CMK (cell line): ENCODE measurements at places on chromosomes 3 and 15.

GRCh38 chr3:184491867-184492615 is 69.5 kb upstream of the EPHB3 start:
- peak; percentile 54 for DNase-seq

- DNase-seq: no peak
These were observed 29.8 kb downstream of the IRAK2 start for GRCh38 chr3:10194328-10195071.

DNA sequence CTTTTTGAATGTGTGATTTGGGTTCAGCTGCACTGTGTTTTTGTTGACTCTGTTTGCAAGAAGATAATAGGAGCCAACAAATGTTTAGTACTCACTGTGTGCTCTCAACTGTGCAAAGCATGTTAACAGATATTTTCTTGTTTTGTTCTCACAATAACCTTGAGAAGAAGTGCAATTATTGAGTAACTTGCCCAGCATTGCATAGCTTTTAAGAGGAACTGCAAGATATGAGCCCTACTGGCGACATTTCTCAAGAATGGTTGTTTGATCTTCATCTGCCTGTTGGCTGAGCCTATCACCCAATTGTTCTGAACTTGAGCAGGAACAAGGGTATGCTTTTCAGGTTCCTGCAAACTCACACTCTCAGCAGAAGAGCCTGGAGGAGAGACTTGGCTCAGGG is 43.4 kb upstream of the AGBL1 start:
- no peak for DNase-seq

DNA sequence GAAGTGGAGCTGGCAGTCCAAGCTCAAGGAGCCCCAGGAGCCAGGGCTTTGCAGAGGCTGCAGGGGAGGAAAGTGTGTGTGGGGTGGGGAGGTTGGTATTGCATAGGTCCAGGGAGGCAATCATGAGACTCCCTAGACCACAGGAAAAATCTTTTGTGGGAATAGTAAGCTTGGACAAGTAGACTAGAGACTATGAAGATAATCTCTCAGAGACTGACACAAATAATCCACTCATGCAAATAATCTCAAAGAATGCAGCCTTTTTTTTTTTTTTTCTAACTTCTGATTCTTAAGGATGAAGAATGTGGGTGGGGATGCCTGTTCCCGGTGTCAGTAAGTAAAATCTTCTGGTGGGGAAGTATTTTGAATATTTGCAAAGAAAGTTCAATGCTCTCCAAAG is 113.7 kb downstream of the GREM1 start:
- no peak for DNase-seq

DNA sequence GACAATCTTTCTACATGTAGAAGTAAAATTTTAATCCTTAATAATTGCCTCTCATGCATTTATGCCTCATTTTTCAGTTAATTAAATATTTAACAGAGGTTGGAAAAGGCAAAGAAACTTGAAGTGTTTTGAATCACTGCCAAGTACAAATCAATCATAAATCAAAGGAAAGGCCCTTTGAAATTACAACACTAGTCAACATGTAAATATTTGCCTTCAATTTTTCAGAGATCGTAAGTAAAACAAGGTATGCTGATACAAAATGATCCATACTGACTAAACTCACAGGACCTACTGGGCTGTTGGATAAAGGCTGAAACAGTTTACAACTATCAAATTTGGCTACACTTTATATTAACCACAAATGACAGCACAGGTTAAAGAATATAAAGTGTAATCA is 33.9 kb downstream of the ZBBX start:
- no peak for DNase-seq

- no peak for DNase-seq
These were observed 47.1 kb downstream of the GOLIM4 start for GRCh38 chr3:168048414-168049330.

DNA sequence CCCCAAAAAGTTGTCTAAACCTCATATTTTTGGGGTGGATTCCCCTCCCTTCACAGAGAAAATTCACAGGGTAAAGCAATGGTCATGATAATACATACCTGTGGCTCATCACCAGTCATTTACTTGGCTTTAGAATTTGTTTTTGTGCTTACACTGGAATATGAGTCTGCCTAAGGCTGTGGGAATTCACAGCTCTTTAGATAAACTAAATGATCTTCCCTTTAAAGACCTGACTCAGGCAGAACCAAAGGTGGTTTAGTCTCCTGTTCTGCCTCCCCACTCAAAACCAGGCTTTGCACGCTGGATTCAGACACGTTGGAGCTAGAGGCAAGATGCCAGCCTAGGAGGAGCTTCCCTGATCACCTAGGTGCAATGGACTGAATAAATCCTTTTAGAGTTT is 40.3 kb upstream of the BNC1 start:
- DNase-seq: no peak

- no peak for DNase-seq
These were observed 165.8 kb upstream of the SEMA6D start for GRCh38 chr15:47551546-47551945.

DNA sequence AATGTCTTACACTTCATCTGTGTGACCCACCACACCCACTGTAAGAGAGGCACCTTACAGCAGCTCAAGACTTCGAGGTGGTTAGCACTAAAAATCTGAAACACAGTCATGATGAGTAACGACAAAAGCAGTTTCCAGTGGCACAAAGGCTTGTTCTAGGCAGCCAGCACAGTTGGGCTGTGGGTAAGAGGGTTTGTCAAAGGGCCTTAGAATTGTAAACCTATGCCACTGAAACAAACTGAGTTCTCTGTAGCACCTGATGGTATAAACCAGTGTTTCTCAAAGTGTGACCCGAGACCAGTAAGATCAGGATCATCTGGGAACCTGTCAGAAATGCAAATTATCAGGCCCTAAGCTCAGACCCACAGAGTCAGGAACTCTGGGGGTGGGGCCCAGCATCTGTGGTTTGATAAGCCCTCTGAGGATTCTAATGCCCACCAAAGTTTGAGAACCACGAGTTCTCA is 36.5 kb downstream of the DAPK2 start:
- no peak for DNase-seq

DNA sequence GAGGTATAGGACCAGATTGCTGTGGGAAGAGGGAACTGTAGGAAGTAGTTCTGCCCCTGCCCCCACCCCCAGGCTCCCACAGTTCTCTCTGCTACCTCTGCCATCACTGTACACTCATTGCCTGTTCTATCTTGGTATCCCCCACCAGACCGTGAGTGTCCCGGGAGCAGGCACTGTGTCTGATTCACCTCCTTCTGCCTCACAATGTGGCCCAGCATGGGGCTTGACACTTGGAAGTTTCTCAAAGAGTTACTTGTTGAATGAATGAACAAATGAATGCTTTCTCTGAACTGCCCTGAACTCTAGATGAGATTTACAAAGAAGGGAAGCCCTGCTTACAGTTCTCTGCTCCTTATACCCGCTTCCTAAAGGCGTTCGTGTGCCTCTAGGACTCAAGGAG is 27.1 kb upstream of the PIK3CB start:
- no peak for DNase-seq

- no peak for DNase-seq
These were observed 34.0 kb downstream of the PLEKHO2 start for GRCh38 chr15:64875641-64876223.

- no peak for DNase-seq
These were observed 56.9 kb downstream of the CYP19A1 start for GRCh38 chr15:51281368-51281967.

DNA sequence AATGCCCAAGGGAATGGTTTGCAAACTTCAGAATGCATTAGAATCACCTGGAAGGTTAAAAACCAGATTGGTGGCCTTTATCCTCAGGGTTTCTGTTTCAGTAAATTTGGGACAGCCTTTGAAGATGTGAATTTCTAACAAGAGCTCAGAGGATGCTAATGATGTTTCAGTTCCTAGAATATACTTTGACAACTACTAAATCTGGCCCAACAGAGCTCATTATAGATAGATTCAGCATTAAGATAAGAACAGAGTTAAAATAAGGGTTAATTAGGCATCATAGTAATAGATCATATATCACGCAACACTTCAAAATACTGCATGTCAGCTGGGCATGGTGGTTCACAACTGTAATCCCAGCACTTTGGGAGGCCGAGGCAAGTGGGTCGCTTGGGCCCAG is 9.3 kb upstream of the KPNA4 start:
- no peak for DNase-seq

- no peak for DNase-seq
These were observed 209.9 kb downstream of the ITPR1 start for GRCh38 chr3:4703054-4703480.

DNA sequence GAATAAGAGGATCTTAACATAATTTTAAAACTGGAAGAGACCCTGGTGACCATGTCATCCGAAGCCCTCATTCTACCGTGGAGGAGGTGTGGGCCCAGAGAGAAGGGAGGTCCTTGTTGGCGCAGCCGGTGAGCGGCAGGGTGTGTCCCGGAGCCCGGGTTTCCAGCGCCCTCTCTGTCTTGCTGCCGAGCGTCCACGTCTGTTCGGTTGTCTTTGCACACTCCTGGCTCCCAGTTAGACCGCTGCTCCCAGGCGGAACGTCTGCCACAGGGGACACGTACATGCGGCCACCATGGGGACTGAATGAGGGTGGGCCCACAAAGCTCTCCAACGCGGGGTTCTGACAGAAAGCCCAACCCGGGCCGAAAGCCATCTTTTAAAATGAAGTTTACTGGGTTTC is 6.6 kb upstream of the MUC4 start:
- DNase-seq: no peak

DNA sequence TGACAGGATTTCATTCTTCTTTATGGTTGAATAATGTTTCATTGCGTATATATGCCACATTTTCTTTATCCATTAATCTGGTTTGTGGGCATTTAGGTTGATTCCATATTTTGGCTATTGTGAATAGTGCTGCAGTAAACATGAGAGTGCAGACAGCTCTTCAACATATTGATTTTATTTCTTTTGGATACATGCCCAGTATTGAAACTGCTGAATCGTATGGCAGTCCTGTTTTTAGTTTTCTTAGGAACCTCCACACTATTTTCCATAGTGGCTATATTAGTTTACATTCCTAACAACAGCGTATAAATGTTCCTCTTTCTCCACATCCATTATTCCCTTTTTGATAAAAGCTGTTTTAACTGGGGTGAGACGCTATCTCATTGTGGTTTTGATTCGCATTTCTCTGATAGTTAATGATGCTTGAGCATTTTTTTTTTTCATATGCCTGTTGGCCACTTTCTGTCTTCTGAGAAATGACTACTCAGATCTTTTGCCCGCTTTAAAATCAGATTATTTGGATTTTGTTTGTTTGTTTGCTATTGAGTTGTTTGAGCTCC is 21.7 kb downstream of the AQP9 start:
- DNase-seq: no peak

DNA sequence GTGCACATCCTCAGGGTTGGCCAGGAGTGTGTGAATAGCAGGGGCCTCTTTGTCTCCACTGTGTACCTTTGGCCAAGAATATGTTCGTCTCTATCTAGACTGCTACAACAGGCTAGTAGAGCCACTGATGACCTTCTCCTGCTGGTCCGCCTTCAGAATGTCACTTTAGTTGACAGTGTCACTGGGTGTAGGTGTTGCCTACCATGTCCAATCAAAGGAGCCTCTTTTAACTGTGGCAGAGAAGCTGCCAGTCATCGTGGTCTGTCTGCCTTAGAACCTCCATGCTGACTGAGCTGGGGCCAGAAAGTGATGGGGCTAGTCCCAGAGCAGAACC is 40.1 kb downstream of the OXSR1 start:
- no peak for DNase-seq

GRCh38 chr15:36271048-36271447 is 308.4 kb upstream of the CDIN1 start:
- no peak for DNase-seq

- DNase-seq: no peak
These were observed 406.1 kb downstream of the TBC1D5 start for GRCh38 chr3:17336291-17336690.

DNA sequence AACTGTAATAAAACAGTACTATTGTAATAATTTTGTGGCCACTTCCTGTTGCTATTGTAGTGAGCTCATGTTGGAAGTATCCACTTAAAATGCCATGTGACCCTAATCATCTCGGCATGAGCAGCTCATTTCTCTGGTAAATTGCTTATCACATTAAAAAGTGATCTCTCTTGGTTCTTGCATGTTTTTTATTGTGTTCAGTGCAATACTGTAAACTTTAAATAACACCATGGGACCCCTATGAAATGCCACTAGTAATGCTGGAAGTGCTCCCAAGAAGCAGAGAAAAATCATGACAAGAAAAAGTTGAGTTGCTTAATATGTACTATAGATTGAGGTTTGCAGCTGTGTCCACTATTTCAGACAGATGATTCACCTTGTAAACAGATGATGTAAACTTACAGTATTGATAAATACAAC is 45.6 kb downstream of the NMD3 start:
- no peak for DNase-seq

DNA sequence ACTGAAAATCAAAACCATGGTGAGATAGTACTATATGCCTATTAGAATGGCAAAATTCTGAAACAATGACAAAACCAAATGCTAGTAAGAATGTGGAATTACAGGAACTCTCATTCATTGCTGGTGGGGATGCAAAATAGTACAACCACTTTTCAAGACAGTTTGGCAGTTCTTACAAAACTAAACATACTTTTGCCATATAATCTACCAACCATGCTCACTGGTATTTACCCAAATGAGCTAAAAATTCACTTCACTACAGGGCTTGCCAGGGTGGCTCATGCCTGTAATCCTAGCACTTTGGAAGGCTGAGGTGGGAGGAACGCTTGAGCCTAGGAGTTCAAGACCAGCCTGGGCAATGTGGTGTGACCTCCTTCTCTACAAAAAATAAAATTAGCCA is 40.0 kb downstream of the MYO9A start:
- no peak for DNase-seq

DNA sequence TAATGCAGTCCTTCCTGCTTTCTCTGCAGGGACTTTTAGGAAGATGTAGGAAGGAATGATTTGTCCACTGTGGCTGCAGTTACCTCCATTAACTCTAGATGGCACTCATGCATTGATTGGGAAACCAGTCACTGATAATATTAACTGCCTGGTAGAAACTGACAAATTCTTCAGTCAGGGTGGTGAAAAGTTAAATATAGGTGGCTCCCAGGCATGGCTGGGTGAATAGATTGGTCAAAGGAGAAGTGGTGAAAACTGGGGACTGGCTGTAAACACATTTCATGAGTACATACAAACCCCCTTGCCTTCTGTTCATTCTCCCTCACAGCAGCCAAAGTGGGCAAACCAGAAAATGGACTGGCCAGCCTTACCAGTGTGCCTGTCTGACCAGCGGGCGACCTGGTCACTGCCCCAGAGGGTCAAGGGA is 333.4 kb downstream of the THSD4 start:
- no peak for DNase-seq

- DNase-seq: no peak
These were observed 176.6 kb downstream of the NSMCE3 start for GRCh38 chr15:29093065-29093435.

DNA sequence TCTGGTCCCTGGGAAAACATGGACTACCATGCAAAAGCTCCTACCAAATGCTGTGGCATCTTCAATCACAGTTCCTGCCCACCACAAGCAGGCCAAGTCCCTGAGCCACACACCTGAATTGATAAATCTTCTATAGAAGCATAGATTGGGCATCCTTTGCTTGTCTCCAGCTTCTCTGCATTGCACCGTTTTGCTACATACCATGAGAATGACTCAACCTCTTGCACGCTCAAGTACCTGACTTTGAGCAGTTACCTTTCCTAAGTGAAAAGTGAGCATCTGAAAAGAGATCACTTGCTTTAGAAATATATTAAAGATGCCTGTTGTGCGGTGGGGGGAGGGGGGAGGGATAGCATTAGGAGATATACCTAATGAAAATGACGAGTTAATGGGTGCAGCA is 31.3 kb downstream of the GATM start:
- no peak for DNase-seq
